ENCODE measurements at places on chromosomes 3 and 15.

GRCh38 chr3:57797701-57798487 lies 41.8 kb downstream of the SLMAP start:
- DNase-seq = no peak

DNA sequence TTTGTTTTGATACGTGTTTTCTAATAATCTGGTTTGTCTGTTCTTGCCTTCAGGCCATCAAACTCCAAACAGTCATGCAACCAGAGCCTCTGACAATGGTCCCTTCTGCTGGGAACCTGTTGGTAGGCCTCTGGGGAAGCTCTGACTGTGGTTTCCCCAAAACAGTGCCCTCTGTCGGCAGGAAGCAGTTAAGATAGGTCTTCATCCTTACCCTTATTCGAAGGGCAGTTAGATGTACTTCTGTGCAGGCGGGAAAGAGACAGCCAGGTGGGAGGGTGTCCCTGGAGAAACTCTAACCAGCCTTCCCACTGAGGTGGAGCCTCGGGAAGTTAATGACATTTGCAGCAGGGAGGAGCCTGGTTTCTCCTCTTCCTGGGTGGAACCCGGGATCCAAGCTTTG lies 81.6 kb upstream of the CHMP2B start:
- no peak for DNase-seq

- DNase-seq = no peak
Observed at GRCh38 chr3:160475153-160475552, 25.6 kb upstream of the TRIM59 start.

- no peak for DNase-seq
Observed at GRCh38 chr3:193564012-193564411, 9.3 kb upstream of the ATP13A4 start.

- no peak for DNase-seq
Observed at GRCh38 chr3:175478301-175478700, 619.2 kb downstream of the NAALADL2 start.

GRCh38 chr3:140242818-140243276 lies 307.9 kb downstream of the CLSTN2 start:
- no peak for DNase-seq

- DNase-seq = no peak
Observed at GRCh38 chr15:32818758-32819447, 101.1 kb downstream of the GREM1 start.

- no peak for DNase-seq
Observed at GRCh38 chr3:42610976-42611375, 10.5 kb downstream of the NKTR start.

GRCh38 chr3:35305406-35305805 lies 333.9 kb upstream of the ARPP21 start:
- DNase-seq = no peak

Measured in GM06990 (cell line).